ENCODE measurements at places on chromosomes 16 and 17.
A peak's percentile ranks its signal among the peaks of the same experiment; 100 is the strongest.

- no peak for DNase-seq
These were observed 8.8 kb downstream of the ZG16B start for GRCh38 chr16:2838928-2839327.

GRCh38 chr16:75389096-75389690 is 44.1 kb downstream of the CFDP1 start:
- no peak for DNase-seq

DNA sequence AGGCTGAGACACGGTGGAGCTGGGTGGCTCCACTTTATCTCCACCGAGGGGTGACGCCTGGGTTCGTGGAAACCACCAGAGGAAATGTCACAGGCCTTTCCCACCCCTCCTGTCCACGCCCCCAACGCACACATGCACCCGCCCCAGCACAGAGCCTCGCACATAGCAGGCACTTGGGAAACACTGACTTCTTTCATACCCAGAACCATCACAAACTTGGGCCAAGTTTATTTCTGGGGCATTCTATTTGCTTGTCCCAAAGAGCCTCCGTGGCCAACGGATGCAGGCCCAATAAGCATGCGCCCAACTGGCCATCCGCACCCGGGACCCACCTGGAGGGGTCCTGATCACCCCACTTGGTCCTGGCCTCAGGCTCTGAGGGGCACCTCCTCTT is 3.3 kb downstream of the BCAR1 start:
- no peak for DNase-seq

DNA sequence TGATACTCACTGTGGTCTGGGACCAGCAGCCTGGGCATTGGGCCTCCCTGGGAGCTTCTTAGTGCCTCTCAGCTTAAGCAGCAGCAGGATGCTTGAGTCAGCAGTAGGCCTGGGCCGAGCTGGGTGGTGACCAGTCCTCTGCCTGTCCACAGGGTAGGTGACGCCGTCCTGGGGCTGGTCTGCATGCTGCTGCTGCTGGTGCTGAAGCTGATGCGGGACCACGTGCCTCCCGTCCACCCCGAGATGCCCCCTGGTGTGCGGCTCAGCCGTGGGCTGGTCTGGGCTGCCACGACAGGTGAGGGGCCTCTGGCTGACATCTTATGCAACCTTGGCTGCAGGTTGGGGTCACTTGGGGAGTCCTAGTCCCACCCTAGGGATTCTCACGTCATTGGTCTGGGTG is 7.4 kb downstream of the SLC26A11 start:
- no peak for DNase-seq

DNA sequence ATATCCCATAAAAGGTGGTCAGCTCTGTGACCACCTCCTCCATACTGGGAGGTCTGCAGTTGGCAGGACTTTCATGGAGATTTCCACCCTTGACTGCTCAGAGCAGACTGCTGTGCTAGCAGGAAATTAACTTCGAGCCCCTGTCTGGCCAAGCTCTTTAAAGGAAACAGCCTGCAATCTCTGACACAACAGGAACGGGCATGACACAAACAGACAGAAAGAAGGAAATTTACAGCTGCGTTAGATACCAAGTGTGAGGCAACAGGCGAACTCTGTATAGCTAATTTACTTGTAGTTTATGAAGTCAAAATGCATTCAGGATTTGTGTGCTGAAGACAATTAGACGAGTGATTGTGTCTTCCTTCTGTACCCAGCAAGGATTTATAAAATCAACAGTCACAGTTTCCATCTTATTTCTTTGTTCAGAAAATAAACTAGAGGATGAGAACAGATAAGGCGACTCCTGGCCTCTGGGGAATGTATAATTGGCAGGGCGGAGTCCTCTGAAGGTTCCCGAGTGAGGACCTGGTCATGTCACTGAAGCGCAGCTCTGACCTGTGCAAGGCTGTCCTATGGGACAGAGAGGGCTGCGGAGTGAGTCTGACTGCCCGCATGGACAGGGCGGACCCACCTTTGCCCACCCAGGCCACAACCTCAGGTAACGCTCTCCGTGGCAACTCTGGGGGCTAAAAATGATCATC is 16.1 kb downstream of the WIPI1 start:
- DNase-seq, result no peak

DNA sequence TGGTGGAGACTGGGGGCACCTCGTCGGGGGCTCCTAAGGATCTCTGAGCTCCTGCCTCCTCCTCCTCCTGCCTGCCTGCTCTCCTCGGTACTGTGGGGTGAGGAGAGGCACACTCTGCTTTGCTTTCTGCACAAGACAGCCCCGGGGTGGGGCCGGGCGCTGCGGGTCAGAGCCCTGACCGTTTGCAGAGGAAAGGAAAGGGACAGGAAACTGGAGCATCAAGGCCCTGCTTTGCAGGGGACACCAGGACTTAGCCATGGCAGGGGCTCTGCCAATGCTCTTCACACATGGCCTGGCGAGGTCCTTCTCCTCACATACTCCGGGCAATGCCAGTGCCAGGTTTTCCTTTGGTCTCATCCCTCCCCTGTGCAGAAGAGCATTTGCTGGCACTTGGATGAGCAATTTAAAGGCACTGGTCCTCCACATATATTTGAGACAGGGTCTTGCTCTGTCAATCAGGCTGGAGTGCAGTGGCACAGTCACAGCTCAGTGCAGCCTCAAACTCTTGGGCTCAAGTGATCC is 23.8 kb upstream of the DOC2B start:
- DNase-seq, result no peak

DNA sequence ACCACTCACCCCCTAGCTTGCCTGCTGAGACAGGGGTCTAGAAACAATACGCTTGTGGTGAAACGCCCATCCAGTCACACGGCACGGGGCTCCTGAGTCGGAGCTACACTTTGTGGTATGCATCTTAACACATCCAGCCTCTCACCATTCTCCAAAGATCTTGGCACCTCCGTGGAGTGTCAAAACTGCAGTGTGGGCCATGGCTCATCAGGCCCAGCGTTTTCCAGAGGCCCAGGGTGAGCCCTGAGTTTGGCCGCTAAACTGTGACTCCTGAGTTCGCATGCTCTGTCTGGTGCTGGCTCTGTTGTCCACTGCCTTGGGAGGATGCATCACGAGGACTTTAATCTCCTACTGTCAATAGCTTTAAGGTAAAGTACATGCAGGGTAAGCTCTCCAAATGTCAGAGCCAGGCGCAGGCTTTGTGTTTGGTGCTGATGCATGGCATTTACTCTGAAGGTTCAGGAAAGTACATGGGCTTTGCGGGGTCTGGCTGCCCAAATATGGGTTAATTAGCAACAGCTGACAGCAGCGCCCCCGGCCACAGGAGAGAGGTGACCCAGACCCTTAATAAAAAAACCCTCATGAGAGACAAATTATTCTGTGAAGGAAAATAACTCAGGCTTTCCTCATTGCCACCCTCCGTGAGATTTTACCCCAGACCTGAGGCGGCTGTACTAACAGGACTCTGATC is 118.4 kb downstream of the CCDC182 start:
- no peak for DNase-seq

GRCh38 chr17:4270736-4271135 is 7.0 kb upstream of the ANKFY1 start:
- DNase-seq, result no peak

DNA sequence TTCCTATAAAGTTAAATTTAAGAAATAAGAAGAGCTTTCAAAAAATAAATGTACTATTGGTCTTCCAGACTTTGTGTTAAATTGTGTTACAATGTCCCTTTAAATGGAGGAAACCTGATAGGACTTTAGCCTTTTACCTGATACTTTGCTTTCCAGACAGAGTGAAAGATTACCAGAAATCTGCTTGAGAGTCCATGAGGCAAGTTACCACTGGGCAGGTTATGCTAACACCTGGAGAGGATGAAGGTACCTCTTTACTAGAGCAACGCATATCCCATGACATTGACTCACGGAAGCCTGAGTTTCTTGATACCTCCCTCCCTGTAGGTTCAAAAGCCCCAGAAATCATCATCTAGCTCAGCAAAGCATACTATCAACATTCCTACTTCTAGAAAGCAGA is 143.9 kb upstream of the C17orf78 start:
- DNase-seq, result no peak

- peak; percentile 50 for DNase-seq
These were observed 12.7 kb upstream of the CD300A start for GRCh38 chr17:74453665-74454196.

GRCh38 chr16:51151435-51151960 is 428 bp upstream of the SALL1 start:
- no peak for DNase-seq

DNA sequence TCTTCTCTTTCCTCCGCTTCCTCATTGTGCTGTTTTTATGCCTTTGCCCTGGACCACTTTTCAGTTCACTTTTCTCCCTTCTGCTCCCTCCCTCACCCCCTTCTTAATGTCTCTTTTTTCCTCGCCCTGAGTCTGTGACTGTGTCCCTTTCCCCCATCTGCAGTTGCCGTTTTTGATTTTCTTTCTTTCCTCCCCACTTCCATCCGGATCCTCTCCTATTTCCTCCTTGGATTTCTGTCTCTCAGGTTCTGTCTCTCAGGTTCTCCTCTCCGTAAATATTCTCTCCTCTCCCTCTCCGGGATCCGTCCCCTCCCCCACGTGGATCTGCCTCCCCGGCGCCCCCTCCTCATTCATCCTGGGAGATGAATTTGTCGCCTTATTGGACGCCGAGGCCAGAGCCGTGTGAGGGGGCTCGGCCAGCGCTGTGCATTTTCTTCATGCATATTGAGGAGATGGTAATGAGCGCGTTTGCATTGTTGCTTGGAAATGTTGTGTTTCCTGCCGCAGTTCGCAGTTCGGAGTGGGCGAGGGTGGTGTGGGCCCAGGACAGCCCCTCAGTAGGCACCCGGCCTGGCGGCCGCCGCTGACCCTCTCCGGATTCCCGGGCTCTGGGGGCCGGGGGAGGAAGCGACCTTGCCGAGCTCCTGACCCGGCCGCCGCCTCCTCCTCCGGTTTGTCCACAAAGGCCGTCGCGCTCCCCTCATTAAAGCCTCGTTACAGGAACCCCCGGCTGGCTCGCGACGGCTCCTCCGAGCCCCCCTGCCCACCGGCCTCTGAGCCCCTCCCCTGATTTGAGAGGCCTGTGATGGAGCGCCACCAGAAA is 4.5 kb upstream of the IRX3 start:
- no peak for DNase-seq

DNA sequence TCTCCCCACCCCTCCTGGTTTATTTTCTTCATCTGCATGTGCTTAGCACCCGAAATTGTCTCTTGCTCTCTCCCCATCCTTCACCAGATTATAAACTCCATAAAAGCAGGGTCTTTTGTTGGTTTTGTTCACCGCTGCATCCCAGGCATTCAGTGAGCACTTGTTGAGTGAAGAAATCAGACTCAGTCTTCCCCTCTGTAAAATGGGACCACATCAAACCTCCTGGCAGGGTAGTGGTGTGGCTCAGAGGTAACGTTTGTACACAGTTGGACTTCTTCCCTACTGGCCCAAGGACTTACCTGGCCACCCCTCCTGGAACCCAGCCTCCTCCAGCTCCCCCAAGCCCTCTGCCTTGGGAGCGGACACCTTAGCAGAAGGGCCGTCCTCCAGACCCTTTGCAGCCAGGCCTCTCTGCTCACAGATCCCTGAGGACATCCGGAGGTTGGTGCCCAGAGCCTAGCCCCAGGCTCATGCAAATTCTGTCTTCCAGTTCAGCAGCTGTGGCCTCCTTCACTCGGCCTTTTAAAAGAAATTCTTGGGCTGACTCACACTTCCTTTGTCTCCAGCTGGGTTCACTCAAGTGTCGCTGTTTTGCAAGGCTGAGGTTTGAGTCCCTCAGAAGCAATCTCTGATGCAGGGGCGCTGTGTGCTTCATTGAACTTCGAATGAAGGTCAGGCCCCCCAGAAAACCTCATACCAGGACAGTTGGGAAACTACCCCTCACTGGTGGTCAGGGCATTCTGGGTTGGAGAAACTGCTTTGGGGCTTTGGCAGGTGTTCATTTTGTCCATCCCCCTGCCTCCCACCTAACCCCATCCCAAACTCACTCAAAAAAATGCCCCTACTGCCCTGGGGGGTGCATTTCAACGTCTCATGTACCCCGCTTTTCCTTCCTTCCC is 16.8 kb upstream of the RMI2 start:
- peak; percentile 19 for DNase-seq

DNA sequence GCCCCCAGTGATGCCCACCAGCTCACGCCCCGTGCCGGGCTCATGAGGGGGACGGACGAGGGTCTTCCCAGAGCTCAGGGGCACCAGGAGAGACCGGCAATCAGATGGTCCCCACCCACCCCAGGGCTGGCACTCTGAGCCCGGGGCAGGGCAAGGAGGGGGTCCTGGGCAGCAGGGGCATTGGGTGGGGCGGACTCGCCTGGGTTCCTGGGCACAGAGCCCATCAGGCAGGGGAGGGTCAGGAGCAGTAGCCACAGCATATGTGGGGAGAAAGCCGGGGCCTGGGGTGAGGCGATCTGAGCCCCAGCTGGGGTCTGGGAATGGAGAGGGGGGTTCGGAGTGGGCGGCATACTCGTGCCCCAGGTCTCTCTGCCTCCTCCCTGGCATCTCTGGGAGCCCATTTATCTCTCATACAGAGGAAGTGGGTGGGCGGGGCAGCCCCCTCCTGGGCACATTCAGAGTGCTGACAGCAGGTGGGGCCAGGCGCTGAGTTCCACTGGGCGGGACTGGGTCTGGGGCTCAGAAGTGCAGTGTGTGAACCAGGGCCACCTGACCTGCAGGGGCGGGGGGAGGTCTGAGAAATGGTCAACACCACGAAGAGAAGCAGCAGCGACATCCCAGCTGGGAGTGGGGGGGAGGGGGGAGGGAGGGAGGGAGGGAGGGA is 20.5 kb upstream of the UBE2I start:
- no peak for DNase-seq

- DNase-seq, result no peak
These were observed 28.0 kb upstream of the MRPS23 start for GRCh38 chr17:57877803-57878377.

GRCh38 chr16:62298600-62298999 is 262.4 kb upstream of the CDH8 start:
- no peak for DNase-seq

DNA sequence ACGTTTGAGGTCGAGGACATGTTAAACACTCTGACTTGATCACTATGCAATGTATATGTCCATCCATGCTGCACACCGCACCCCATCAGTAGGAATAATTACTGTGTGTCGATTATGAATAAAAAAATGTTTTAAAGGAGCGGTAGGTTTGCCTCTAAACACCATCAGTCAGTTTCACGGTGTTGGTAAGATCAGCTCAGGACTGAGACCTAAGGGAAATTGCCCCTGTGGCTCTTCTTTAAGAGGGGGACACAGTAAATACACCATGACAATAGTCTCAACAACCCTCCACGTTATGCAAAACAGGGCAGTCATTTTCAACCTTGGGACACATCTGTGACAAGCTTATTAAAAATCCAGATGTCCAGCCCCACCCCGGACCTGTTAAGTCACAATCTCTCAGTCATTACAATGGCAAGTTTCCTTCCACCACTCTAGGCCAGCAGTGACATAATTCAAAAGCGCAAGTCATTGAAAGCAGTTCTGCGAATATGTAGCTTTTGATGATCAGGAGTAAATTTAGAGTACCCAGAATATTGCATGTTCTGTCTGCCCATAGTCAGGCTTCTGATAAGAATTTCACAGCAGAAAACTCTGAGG is 1.2 kb downstream of the ATMIN start:
- DNase-seq, result no peak

DNA sequence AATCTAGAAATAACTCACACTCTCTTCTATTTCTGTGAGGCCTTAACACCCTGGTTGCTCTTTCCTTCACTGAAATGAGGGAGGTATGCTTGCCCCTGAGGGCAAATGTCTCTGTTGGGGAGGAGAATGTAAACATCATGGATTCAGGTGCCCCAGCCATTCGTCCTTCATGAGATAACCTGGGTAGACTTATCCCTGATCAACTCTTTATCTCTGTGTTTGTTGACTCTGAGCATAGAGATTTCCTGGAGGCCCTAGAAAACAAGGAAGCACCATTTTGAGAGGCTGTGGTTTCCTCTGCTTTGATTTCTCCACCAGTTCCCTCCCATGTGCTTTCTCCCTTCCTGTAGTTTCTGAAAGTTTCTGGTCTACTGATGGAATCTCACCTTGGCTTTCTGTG is 77.3 kb downstream of the PHKB start:
- DNase-seq, result no peak

Measured in activated T-helper 1 cell treated with Interleukin-2 at 50 U/mL for 16 hours (primary cell).